ENCODE measurements at places on chromosomes 13 and 19.

GRCh38 chr13:106569233-106570095, 1.5 kb upstream of the ARGLU1 start:
- no peak for DNase-seq

DNA sequence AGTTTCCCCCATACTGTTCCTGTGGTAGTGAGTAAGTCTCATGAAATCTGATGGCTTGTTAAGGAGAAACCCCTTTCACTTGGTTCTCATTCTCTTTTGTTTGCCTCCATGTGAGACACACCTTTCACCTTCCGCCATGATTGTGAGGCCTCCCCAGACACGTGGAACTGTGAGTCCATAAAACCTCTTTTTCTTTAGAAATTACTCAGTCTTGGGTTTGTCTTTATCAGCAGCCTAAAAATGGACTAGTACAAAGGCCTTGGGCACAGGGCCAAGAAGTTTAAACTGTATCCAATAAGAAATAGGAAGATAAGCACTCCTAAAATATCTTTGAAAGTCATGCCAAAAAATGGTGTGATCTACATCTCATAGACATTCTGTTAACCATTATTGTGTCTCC, 176.9 kb downstream of the TBC1D4 start:
- DNase-seq: no peak

DNA sequence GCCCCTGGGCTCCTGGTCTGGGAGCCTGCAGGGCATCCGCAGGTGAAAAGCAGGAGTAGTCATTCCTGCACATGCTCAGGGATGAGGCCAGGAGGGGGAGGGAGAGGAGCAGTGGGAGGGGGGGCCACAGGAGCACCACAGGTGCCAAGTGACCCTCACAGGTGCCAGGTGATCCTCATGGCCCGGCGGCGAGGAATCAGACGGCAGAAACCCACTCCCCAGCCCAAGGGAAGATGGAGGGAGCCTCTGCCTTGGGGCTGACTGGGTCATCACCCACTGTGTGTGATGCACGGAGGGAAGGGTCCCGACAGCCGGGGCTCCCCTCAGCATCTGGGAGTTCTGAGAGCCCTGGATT, 27.4 kb downstream of the SH3GL1 start:
- no peak for DNase-seq

GRCh38 chr13:97285221-97285955, 63.3 kb downstream of the MBNL2 start:
- DNase-seq: no peak

- DNase-seq: no peak
Measured at GRCh38 chr13:108561149-108561548, 68.3 kb upstream of the MYO16 start.

GRCh38 chr13:54445453-54445852, 1416.8 kb downstream of the OLFM4 start:
- DNase-seq: no peak

- DNase-seq: no peak
Measured at GRCh38 chr13:112836940-112837339, 132.1 kb upstream of the MCF2L start.

GRCh38 chr19:48363500-48363809, 285 bp downstream of the TMEM143 start:
- no peak for DNase-seq

GRCh38 chr19:29576046-29576606, 30.0 kb upstream of the POP4 start:
- DNase-seq: no peak

DNA sequence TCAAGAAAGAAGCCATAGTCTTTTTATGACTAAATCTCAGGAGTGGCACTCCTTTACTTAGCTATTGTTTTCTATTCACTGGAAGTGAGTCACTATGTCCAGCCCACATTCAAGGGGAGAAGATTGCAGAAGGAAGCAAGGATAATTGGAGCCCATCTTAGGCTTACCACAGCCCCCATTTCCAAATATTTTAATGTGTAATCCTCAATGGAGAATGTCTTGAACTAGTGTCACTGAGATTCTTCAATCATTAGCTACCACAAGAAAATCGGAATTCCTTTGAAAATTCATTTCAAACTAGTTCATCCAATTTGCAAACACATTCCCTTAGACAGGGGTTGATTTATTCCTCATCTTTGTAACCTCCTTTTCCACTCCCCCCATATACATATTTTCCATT, 84.7 kb downstream of the DLEU7 start:
- no peak for DNase-seq

DNA sequence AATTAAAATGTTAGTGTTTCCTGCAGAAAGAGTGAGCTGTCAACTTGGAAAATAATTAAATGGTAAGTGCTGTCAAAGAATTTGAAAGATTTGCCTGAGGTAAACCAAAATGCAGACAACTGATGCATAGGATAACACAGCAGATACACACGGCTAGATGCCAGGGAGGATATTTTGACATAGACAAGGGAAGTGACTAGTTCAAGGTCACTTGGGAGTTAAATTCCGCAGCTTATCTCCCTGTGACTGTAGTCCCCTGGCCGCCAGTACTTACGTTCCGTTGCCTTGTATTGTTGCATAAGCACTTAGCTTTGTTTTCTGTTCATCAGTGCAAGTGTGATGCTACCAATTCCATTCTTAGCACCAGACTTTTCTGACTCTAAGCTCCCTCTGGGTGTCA, 247.3 kb upstream of the MAB21L1 start:
- DNase-seq: no peak
